ENCODE measurements at places on chromosomes 11 and 22. TPM values are rescaled to one million over a fixed set of nuclear protein-coding genes. Genes with fewer than 3 reads are reported as not detected.
A peak's percentile ranks its signal among the peaks of the same experiment; 100 is the strongest.

Gene PANX3
- total RNA-seq, result not detected

DNA sequence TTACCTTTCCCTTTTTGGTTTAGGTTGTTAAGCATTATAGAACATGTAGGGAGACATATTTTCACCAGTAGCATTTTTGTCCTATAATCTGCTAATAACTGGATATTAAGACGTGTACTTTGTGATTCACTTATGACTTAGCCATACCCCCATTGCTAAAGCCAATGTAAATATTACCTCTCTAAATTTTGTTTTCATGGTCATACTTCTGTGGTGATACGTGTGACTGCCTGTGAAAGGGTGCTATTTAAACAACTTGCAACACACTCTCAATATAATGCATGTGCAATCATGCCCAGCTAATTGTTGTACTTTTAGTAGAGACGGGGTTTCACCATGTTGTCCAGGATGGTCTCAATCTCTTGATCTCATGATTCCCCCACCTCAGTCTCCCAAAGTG lies 36.2 kb upstream of the PAK1 start:
- no peak for DNase-seq

GRCh38 chr11:57429946-57430345 lies 3.0 kb upstream of the SLC43A3 start:
- no peak for DNase-seq

DNA sequence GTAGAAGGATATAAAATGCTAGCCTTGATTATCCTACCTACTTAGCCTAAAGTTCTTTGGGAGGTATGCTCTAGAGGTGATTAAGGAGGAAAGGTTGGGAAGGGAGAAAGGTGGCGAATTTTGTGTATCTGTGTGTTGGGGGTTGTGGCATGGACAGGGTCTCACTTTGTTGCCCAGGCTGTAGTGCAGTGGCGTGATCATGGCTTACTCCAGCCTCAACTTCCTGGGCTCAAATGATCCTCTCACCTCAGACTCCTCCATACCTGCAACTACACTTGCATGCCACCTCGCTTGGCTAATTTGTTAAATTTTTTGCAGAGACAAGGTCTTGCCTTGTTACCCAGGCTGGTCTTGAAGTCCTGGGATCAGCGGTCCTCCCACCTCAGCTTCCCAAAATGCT lies 1094.8 kb downstream of the DLG2 start:
- no peak for DNase-seq

DNA sequence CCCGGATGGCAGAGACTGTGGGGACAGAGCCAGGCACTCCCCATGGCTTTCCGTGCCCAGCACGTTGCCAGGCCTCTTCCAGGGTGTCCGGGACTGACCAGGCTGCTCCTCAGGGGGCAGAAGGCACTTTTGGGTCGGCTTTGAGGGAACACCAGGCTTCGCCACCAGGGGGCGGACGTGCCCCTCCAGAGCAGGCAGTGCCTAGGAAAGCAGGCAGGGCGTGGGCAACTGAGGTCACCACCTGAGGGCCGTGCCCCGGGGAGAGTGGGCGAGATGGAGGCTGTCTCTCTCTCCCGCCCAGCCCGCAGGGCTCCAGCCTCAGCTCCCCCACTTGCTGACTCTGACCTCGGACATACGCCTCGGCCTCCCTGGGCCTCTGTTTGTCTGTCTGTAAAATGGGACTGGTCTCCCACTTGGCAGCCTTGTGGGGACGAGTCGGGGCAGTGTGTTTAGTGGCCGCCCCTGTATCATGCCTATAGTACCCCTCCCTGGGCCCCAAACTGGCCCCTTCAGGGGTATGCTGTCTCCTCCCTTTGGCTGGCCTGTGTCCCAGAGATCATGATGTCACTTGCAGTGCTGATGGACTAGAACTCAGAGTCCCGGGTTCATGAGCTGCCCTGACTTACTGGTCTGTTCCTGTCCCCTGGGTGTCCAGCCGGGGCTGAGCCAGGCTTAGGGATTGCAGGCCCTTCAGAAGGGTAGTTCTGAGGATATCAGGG lies 4.4 kb upstream of the PRR5 start:
- peak; percentile 66 for DNase-seq

DNA sequence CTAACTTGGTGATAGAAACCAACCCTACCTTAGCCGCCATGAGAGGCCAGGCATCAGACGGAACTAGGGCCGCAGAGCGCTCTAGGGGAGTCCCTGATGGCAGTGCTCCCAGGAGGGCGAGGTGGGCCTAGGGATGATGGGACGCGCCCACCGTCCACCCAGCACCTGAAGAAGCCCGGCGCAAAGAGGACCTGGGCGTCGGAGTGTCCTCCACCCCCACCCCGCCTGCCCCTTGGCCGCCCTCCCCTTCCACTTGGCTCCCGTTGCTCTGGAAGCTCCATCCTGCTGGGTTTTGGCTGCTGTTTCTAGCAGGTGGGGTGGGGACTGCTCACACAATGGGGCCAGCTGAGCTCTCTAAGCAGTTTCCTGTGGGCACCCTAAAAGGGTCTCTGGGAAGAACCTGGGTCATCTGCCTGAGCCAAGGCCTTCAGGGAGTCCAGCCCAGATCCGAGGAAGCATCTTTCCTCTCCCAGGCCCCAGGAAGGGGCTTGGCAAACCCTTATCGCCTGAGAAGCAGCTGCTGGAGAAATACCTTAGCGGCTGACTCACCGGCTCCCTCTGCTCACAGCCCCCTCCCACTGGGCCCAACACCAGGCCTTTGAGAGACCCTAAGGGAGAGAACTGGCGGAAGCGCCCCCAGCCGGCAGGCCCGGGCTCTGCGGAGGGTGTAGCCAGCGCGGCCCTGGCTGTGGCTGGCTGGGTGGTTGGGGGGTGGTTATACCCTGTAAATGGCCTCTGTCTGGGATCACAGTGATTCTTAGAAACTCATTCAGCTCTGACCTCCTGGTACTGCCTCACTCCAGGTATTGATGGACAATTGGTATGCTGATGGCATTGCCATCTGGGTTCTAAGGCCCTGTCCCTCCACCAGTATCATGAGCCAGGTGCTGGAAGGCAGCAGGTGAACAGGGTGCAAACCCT lies 19.3 kb downstream of the CREB3L1 start:
- DNase-seq, result peak; percentile 95

- no peak for DNase-seq
Measured at GRCh38 chr11:128689591-128689947, 4.3 kb upstream of the FLI1 start.

GRCh38 chr22:25148149-25148691 lies 51.4 kb upstream of the CRYBB3 start:
- no peak for DNase-seq

Gene GGT1
- total RNA-seq, result 1.1 TPM

GRCh38 chr11:1387961-1388762 lies 1.6 kb upstream of the BRSK2 start:
- DNase-seq, result no peak

GRCh38 chr11:77064648-77065217 lies 2.0 kb upstream of the CAPN5 start:
- DNase-seq, result no peak

DNA sequence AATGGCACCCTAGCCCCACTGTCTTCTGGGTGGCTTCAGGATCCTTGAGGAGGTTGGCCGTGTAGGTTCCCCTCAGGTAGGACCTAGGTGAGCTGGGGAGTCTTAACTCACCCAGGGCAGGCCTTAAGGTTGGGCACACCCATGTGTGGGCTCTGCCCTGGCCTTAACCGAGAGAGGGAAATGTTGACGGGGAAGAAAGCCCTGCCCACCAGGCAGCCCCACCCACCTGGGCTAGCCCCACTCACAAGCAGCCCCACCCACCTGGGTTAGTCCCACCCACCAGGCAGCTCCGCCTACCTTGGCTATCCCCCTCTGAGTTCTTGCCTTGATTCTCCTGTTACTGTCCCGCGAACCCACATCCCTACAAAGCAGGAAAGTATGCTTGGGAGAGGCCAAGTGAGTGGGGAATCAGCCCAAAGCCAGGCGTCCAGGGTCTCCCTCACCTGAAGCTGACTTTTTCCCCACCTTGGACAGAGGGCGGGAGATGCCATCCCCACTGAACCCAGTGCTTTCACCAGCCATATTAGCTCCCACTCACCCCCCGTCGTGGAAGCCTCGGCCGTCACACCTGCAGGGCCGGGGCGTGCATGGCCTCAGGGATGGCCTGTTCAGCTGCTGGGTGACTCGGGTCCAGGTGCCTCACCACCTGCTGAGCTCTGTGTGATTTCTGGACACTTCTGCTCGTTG lies at the start of gene MYEOV:
Gene MYEOV (plus strand): TSS at position 337 of the 687 bp plus-strand sequence. CDS start 1,200 bp downstream, outside the sequence.
- peak; percentile 39 for DNase-seq

Gene LRRC75B
- total RNA-seq, result 7.2 TPM

Gene OR10A3
- not detected for total RNA-seq
